ENCODE measurements at places on chromosomes 2 and 18.

DNA sequence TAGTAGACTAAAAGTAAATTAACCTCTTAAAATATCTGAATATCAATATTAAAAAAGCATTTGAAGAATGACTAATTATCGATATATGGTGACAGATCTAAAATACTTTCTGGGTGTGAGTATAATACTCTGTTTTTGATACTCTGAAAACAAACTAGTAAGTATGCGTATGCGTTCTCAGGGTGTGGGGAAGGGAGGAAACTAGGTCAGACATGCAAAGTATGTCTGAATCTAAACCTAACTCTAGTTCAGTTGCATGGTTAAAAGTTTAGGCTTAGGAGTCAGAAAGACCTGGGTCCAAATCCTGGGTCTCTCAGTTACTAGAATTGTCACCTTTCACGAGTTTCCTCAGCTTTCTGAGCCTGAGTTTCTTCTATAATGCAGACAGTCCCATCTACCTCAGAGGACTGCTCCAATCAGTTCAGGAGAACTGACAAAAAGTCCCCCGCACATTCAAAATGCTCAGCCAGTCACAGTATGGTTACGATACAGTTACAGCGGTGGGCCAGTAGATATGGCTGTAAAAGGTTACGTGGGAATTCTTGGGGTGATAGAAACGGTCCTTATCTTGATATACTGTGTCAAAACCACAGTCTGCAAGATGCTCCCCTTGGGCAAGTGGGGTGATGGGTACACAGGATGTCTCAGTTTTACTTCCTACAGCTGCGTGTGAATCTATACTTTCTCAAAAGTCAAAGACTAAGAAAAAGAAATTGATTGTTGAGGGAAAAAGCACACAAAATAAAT, 29.2 kb downstream of the UNC50 start:
- DNase-seq = no peak

DNA sequence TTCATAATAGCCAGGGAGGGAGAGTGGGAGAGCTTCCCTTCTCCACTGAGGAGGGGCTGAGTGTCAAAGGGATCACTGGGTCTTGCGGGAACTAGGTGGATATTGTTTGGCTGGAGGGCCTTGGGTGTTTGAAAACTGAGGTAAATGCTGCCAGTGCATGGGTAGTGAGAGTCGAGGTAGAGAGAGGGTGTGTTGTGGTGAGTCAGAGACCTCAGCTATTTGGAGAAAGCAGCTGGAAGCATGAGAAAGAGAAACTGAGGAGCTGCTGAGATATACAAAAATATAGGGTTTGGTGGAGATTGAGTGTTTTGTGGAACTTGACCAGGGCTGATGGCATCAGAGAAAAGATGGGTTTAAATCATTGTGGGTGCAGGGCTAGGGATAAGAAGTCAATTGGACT, 127.0 kb upstream of the CCDC195 start:
- no peak for DNase-seq

GRCh38 chr2:147211484-147211883, 633.3 kb upstream of the ACVR2A start:
- DNase-seq = no peak

DNA sequence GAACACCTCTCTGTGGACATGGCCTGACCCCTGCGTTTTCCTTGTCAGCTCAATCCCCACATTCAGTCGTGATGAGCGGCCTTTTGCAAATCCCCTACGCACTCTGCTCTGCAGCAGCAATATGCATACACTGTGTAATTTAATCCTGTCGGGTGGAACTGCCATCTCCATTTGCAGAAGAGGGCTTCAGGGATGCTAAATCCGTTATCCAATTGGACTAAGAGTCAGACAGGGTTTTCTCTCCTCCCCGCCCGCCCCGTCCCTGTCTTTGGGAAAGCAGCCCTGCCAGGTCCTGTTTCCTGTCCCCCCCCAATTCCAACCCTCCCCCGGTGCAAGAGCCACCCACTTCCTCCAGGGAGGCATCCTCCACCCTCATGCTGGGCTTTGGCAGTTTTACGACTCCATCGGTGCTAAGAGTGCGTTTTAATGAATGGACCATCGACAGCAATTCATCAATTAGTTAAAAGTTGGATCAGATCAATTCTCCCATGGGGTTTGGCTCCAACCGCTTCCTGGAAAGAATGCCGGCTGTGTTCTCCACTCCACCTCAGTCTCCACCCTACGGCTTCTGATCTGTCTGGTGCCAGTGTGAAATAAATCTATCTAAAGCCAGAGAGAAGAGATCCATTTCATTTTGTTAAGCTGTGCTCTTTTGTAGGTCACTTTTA, 53.5 kb upstream of the ASAP2 start:
- DNase-seq = no peak

DNA sequence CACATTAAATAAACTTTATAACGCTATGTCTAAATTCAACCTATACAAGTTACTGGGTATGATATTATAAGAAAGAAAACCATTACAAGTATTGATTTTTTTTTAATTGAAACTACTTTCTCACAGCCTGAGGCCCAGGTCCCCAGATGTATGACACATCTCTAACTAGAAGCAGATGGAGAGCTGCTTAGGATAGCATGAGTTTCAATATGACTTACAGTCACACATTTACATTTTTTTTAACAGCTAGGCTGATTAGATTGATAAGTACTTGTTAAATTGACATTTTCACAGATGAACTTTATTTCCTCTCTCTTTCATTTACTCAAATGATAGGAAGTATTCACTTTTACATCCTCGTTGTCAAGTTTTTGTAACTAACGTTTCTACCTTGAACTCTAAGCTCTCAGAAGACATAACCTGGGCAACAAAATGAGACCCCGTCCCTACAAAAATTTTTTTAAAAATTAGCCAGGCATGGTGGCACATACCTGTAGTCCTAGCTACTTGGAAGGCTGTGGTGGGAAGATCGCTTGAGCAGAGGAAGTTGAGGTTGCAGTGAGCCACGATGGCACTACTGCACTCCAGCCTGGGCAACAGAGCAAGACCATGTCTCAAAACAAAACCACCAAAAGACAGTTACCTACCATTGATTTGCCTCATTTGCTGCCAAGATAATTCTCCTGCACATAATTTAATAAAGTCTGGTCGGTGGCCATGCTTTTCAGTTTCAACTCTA, 52.4 kb downstream of the STK39 start:
- DNase-seq = no peak

- no peak for DNase-seq
Measured at GRCh38 chr2:7269106-7269643, 352.0 kb downstream of the RNF144A start.

- peak; percentile 54 for DNase-seq
Measured at GRCh38 chr2:60555066-60555782, 1.8 kb upstream of the BCL11A start.

DNA sequence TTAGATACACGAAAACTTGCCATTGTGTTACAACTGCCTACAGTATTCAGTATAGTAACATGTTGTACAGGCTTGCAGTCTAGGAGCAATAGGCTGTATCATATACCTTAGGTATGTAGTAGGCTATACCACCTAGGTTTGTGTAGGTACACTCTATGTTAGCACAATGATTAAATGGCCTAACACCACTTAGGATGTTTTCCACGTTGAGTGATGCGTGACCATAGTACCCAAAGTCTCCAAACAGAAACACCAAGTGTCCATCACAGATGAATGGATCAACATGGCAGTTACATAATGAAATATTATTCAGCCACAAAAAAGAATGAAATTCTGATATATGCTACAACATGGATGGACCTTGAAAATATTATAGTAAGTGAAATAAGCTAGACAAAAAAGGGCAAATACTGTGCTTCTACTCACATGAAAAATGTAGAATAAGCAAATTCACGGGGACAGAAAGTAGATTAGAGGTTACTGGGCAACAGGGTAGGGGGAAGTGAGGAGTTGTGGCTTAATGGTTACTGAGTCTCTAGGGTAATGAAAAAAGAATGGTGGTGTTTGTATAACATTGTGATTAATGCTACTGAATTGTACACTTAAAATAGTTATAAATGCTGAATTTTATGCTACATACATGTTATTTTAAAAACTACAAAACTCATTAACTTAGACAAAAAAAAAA, 62.6 kb downstream of the TMEM131 start:
- DNase-seq = no peak

GRCh38 chr18:32915516-32915915, 142.7 kb upstream of the KLHL14 start:
- DNase-seq = no peak

GRCh38 chr18:47771922-47772321, 158.5 kb downstream of the SMAD2 start:
- DNase-seq = no peak

GRCh38 chr2:102041351-102041750, 49.6 kb downstream of the IL1R2 start:
- DNase-seq = no peak

DNA sequence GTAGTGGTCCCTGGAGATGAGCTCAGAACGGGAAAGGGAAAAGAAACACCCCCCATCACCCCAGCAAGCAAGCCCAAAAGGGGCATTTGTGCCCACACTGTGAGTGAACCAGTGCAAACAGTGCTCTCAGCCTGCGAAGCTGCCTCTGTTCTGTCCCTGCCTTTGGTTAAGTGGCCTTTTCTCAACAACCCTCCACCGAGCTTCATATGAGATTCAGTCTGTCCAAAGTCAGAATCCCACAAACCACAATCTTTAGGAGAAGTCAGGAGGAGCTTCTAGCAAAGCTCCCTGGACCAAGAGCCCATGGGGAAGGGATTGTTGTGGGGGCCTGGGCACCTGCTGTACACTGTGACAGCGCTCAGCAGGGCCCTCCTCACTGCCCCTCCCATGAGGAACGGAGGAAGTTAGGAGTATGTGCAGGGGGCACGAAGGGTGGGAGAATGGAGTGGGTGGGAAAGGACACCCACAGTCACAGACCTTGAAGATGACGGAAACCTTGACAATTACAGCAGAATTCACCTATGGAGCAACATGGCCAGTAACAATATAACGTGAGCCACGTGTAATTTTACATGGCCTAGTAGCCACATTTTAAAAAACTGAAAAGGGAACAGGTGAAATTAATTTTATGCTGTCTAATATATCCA, 119.5 kb downstream of the SMAD7 start:
- no peak for DNase-seq

DNA sequence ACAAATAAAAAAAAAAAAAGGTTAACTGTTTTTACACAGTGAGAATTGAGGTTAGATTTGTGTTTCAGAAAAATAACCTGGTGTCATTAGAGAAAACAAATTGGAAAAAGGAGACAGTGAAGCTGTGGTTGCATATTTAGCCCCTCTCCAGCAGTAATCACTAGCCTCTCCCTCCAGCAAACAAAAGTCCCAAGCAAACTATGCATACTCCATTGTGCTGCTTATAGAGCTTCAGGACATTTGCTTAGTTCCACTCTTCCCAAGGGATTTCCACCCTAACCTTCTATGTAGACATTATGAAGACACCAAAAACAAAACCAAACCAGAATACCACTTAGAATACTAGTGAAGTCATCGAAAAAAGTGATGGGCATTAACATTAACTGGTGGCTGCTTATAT, 534.2 kb upstream of the CDH2 start:
- no peak for DNase-seq

- DNase-seq = no peak
Measured at GRCh38 chr2:107020392-107020791, 134.4 kb upstream of the ST6GAL2 start.

- no peak for DNase-seq
Measured at GRCh38 chr2:159573846-159574606, 42.3 kb downstream of the BAZ2B start.

DNA sequence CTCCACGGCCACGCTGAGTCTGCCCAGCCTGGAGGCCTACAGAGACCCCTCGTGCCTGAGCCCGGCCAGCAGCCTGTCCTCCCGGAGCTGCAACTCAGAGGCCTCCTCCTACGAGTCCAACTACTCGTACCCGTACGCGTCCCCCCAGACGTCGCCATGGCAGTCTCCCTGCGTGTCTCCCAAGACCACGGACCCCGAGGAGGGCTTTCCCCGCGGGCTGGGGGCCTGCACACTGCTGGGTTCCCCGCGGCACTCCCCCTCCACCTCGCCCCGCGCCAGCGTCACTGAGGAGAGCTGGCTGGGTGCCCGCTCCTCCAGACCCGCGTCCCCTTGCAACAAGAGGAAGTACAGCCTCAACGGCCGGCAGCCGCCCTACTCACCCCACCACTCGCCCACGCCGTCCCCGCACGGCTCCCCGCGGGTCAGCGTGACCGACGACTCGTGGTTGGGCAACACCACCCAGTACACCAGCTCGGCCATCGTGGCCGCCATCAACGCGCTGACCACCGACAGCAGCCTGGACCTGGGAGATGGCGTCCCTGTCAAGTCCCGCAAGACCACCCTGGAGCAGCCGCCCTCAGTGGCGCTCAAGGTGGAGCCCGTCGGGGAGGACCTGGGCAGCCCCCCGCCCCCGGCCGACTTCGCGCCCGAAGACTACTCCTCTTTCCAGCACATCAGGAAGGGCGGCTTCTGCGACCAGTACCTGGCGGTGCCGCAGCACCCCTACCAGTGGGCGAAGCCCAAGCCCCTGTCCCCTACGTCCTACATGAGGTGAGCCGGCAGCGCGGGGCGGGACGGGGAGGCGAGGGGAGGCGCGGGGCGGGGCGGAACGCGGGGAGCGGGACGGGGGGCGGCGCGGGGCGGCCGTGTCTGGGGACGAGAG, 15.2 kb downstream of the NFATC1 start:
- DNase-seq = no peak

- DNase-seq = no peak
Measured at GRCh38 chr18:60469387-60470100, 97.0 kb upstream of the MC4R start.

DNA sequence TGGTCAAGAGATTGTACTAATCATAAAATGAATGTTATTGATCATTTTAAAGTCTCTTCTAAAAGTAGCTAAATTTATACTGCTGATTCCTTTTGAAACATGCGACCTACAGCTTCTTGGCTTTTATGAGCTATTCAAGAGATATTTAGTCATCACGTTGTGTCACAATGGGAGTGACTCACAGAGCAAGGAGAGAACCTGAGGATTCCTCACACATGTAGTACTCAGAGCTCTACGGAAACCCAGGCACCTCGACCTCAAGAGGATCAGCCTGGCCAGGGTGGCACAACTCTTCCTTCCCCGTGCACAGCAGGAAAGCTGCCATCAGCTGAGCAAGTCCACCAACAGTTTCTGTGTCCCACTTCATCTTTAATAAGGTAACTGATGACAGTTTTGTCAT, at the start of gene DHRS9:
Gene DHRS9, plus strand, starts transcription at position 223 of the 400 bp plus-strand sequence. CDS start 12,019 bp downstream, outside the sequence.
- no peak for DNase-seq

DNA sequence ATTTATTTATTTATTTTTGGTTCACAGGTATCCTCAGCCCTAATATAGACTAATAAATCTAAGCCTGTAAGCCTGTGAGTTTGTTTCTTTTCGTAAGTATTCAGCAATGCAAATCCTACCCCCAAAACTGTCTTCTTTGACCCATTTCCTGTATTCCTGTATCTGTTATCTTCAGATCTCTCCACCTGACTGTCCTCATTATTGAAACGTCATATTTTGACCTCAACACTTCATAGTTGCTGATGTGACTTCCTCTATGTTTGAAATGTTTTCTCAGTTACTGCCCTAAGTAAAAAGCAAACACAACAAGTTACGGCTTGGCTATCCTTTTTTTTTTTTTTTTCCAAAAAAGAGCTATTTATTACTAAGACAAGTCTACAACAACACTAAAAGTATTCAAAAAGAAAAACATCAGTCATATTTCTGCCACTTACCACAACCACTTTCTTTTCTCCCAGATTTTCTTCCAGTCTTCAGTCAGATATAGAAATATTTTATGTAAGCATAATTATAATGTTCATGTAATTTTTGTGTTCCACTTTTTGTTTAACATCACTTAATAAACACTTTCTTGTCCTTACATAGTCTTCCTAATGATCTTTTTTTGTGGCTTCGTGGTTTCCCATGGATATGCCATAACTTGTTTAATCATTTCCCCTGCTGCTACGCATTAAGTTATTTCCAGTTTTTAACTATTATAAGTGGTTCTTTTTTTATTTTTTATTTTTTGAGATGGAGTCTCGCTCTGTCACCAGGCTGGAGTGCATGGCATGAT, 45.0 kb upstream of the EML4 start:
- no peak for DNase-seq
